T-helper 9 cell (primary cell): ENCODE measurements at places on chromosomes 6 and 20.

DNA sequence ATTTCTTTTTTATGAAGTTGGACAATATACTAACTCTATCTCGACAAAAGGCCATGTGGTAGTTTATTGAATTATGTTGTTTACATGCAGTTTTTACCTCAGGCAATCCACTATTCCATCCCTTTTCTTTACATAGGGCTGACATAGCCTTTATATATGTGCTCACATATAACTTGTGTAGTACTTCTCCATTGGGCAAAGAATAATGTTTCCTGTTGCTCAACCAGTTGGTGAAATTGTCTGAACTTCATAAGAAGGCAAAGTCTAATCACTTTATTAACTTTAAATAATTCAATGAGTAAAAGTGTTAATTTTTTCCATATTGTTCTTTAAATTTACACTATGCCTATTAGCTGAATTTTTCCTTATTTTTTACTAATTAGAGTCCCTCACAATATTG is 1272.1 kb downstream of the EPHA7 start:
- no peak for DNase-seq

DNA sequence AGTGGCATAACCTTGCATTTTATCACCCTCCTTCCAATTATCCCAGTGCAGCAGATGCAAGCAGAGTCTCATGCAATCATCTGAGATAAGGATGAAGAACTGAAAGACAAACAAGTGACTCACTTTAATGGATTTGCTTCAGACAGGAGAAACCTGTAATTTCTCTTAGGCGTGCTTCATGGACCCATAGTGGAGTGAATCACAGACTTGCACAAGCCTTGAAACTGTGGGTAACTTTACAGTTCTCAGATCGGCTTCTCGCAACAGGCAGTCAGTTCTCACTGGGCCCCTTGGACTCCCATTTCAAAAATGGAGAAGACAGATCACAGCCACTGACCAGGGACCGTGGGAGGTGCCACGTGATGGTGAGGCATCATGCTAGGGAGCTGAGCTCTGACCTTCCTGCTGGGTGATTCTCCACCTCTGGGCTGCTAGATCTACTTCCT is at the start of gene ADGRF4:
Gene ADGRF4, plus strand, starts transcription at position 239 of the 446 bp plus-strand sequence. CDS start 8,666 bp downstream, outside the sequence.
- DNase-seq: no peak

DNA sequence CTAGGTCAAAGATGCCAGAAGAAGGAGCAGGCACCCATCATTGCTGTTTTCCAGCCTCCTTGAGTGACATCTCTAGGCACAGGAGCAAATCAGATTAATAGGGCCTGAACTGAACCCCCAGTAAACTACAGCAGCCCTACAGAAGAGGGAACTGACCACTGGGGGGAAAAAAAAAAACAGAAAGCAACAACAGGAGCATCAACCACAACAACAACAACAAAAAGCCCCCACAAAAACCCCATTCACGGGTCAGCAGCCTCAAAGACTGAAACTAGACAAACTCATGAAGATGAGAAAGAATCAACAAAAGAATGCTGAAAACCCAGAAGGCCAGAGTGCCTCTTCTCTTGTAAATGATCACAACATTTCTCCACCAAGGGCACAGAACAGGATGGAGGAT is 537.4 kb upstream of the BTBD3 start:
- DNase-seq: no peak

DNA sequence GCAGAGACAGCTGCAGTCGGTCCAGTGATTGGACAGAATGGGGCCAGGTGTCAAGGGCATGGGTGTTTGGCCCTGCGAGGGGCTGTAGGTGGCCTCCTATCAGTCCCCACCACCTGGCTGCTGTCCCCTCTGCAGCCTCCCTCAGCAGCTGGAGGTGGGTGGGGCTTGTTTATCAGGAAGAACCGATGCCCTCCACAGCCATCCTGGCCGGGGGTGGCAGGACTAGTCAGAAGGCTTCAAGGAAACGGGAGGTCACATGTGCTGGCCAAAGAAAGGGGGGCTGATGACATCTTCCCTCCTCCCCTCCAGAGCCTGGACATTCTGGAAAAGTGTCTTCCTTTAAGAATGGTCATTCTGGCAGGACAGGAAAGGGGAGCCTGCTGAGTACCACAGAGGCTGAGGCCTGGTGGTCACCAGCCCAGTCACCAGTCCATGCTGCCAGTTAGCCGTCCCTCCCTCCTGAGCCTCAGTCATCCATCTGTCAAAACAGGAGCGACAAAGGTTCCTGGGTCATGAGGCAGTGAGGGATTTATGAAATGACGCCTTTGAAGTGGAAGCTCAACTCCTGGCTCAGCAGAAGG is 4.1 kb downstream of the FAM210B start:
- DNase-seq: no peak

DNA sequence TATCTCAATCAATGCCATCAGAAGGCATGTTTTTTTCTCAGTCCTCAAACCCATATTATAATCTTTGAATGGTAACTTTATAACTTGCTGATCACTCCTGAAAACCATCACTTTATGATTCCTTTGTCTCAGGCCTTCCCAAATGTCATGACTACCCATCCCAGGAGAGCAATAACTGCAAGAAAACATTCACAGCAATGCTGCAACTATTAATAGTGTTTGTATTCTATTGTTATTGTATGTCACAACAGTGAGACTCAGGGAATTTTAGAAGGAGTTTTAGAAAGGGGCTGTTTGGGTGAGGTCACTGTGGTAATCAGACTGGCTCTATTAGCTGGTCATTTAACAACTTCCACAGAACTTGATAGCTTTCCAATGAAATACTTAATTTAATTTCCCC is 301.4 kb upstream of the TBX18 start:
- DNase-seq: no peak

DNA sequence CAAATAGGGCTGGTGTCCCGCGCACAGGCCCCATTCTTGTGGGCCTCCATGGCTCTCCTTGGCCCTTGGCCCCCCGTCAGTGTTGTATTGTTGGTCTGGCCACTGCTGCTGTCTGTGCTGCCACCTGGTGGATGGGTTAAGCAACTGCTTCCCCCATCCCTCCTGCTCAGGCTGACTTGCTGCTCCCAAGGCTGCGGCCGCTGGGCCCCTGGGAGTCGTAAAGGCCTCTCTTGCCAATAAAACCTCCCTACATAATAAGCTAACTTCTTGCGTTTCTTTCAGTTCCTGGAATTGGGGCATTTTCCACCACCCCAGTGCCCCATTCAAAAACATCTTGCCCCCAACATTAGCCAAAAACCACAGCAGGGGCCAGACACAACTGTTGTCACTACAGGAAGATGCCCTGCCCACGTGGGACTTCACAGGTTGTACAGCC is 27.1 kb downstream of the CD83 start:
- DNase-seq: peak; percentile 74
